Lung (tissue), 17 donors: ENCODE measurements at places on chromosomes 11 and 22.

GRCh38 chr22:20818471-20818870, 40.1 kb downstream of the PI4KA start:
- DNase-seq, result no peak

- DNase-seq, result no peak
Measured at GRCh38 chr11:117514256-117514655, 186.6 kb downstream of the CEP164 start.

DNA sequence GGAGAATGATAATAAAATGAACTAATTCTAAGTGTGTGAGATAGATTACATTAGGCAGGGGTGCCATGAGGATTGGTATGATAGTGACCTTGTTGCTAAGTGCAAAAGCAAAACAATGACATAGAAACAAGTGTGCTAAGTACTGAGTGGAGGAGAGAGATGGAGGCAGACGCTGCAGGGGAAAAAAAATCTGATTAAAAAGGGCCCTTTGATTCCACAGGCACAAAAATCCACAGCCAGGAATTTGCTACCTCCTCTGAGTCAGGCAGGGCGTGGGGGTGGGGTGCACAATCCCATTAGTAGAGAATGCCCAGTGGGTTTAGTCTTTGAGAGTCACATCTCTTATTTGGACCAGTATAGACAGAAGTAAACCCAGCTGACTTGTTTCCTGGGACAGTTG, at the start of gene CNTF:
CNTF (plus strand) TSS at position 322 of the 400 bp plus-strand sequence. CDS start 88 bp downstream, outside the sequence.
- DNase-seq, result no peak

GRCh38 chr11:106668147-106668546, 350.1 kb downstream of the GUCY1A2 start:
- DNase-seq, result no peak
